ENCODE measurements at places on chromosomes 16 and 17. TPM values are rescaled to one million over a fixed set of nuclear protein-coding genes. Genes with fewer than 3 reads are reported as not detected.

DNAAF8 gene
- 2.5 TPM for polyA plus RNA-seq

KIF2B gene
- not detected for polyA plus RNA-seq

KRTAP2-2 gene
- not detected for polyA plus RNA-seq

KRT9 gene
- polyA plus RNA-seq: not detected

CHAD gene
- polyA plus RNA-seq: 1.7 TPM

ARL5C gene
- not detected for polyA plus RNA-seq

DNA sequence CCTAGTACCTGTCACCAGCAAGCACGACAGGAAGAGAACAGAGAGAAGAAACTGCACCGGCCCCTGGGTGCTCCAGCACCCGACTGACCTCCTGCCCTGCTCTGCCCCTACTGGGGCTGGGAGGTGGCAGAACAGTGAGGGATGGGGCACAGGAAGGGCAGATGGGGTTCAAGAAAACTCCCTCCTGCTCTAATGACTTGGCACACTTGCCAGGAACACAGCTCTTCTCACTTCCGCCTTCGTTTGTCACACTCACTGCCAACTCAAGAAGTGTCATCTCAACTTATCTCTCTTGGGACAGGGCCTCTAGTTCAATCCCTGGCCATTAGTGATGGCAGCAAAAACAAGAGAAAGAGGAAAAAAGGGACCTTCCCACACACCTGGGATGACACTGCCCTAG, 42.7 kb upstream of the ICAM2 start:
- no peak for DNase-seq

- no peak for DNase-seq
These were observed 150.2 kb upstream of the CACNG5 start for GRCh38 chr17:66684731-66685130.

DNA sequence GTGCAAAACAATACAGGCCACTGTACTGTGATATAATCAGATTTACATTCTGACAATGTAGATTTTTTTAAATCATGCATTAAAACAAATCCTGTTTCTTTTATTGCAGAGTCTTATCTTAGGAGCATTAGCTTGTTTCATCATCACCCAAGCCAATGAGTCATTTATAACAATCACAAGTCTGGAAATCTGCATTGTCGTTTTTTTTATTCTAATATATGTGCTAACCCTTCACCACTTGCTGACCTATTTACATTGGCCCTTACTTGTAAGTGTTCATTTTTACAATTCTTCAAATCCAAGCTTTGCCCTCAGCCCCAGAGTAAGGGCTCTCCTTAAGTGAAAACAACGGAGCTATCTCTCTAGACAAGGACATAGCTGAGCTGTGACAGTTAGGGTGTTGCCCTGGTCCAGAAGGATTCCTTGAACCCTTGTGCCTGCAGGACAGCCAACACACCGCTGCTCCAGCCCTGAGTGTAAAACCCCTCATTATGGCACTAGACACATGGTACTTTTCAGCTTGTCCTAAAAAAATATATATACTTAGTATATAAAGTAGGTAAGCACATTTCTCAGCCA, 3.7 kb downstream of the CMTM1 start:
- no peak for DNase-seq

DNA sequence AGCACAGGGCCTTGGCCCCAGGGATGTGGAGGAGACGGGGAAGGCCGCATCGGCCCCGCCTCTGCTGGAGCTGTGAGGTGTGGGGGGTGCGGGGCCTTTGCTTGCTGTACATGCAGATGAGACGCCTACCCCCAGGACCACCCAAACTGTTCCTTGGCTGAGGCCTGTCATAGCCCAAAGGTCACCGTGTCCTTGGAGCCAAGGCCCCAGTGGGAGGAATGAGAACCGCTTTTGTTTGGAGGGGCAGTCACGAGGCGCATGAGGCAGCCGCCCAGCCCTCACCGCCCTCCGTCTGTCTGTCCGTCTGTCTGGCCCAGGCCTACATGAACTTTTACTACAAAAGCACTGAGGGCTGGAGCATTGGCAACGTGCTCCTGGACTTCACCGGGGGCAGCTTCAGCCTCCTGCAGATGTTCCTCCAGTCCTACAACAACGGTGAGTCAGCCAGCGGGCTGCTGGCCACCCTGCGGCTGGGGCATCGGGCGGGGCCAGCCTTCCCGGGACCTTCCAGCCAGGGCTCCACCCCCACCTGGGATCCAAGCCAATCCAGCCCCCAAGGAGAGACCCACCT, 8.8 kb downstream of the TAX1BP3 start:
- DNase-seq: no peak

- DNase-seq: no peak
These were observed 89.1 kb upstream of the CORO6 start for GRCh38 chr17:29711588-29712385.

GRCh38 chr17:45227926-45228762, 6.5 kb downstream of the FMNL1 start:
- DNase-seq: no peak

- DNase-seq: no peak
These were observed 8.2 kb upstream of the STH start for GRCh38 chr17:45990886-45991285.

Measured in right renal pelvis (tissue), 4 donors.